ENCODE measurements at places on chromosomes 5 and 9. TPM values are rescaled to one million over a fixed set of nuclear protein-coding genes. Genes with fewer than 3 reads are reported as not detected.

Gene TMC1
- not detected for total RNA-seq

Gene SLC12A7
- 147 TPM for total RNA-seq

Gene IL3
- not detected for total RNA-seq

Gene PARP8
- total RNA-seq = 11.3 TPM

Gene THBS4
- total RNA-seq = 41.1 TPM

Gene LCP2
- total RNA-seq = not detected

Gene NUP214
- total RNA-seq = 56.5 TPM

Gene TICAM2
- total RNA-seq = 0.42 TPM

Gene MRPS30
- total RNA-seq = 40.7 TPM

Gene AGXT2
- total RNA-seq = not detected

Gene ACTBL2
- not detected for total RNA-seq

Gene APBB3
- 103 TPM for total RNA-seq

Gene CARTPT
- total RNA-seq = not detected
